Retinal pigment epithelial cell (primary cell): ENCODE measurements at places on chromosomes 1 and 21.

GRCh38 chr1:21007876-21008275, 168.8 kb downstream of the EIF4G3 start:
- DNase-seq: no peak

GRCh38 chr1:21175324-21175669, 1.4 kb downstream of the EIF4G3 start:
- DNase-seq: no peak

DNA sequence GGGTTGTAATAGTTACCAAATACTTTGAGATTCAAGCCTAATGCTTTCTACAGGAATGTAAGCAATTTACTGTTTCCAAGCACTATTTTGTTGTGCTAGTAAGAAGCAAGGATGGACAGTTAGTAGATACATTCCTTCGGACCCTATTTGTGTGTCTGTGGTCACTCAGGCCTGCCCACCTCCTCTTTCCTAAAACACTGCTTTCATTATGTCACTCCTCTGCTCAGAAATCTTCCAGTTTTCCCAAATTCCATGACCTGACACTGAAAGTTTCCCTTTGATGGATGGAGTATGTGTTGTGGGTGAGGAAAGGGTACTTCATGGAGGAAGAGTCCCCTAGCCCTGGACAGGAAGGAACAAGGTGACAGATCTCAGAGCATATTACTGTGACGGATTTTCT, 141.1 kb downstream of the DISP1 start:
- DNase-seq: no peak

DNA sequence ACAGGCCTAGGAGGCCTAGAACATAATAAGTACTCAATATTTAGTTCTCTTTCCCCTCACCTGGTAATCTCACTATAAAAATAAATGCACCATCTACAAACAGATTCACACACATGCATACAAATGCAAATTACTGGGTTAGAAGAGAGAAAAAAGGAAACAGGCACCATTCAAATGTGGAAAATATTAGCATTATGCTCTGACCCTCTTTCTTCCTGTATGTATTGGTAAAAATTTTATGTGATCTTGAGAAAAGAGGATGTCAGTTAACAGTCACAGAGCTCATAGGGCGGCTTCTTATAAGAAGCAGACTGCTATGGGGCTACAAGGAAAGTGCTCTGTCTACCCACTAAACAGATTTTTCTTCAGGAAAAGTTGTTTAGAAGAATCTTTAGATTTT, 565.4 kb downstream of the LMO4 start:
- no peak for DNase-seq

- DNase-seq: no peak
These were observed 145.6 kb downstream of the FMN2 start for GRCh38 chr1:240237305-240237721.

GRCh38 chr1:61341426-61341825, 259.1 kb downstream of the NFIA start:
- no peak for DNase-seq

GRCh38 chr1:224700918-224701531, 84.9 kb downstream of the CNIH3 start:
- no peak for DNase-seq

DNA sequence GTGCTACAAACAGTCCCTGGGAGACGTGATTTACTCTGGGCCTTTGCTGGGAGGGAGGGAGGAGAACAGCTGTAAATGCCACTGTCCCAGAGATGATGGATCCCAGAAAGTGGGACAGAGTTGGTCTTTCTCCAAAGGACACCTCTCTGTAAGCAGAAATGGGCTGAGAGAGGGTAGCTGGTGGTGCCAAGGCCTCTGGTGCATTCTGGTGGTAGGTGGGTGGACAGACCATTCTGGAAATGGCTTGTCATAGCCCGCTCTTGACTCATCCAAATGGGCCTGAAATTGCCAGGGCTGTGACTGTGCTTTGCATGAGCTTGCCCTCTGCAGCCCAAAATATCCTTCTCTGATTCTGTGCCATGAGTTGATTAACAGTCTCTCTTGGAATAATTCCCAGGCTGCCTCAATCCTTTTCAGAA, 36.1 kb downstream of the CCDC185 start:
- DNase-seq: no peak

- no peak for DNase-seq
These were observed 26.4 kb downstream of the KIF26B start for GRCh38 chr1:245181158-245181517.

GRCh38 chr1:186708694-186709097, 28.5 kb upstream of the PTGS2 start:
- no peak for DNase-seq
